T-helper 17 cell (primary cell): ENCODE measurements at places on chromosomes 4 and X.

- no peak for DNase-seq
Observed at GRCh38 chr4:110120506-110120905, 77.9 kb downstream of the ELOVL6 start.

DNA sequence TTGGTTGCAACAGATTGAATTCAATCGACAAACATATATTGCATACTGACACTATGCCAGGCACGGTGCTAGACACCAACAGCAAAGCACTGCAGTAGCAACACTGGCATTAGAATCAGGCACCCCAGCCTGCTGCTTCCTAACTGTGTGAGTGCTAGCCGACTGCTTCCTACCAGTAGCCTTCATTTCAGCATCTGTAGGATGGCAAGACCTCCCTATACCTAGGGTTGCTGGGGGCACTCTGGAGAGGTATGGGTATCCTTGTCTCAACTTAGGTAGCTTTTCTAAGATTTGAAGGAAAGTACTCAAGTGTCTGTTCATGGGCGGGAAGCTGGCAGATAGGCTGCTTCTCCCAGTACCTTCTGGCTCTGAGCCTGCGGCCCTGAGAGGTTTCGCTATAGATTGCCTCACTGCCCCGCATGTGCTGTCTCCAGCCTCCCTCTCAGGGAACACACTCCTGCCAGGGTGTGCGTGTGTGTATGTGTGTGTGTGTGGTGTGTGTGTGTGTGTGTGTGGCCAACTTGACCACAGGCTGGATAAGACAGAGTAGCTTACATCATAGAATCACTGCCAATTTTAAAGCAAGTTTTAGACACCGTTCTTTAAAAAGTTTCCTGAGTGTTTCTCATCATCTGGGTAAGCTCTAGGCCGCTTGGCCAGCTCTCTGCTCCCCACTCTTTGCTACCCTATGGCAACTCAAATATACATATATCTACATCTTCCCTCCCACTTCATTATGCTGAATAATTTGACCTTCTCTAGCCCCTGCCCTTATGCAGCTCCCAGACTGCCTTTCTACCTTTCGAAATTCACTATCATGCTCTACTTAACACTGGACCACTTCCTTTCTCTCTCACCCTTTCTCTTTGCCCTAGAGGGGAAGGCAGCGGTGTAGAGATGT, 97.0 kb upstream of the PJA1 start:
- DNase-seq = no peak

- DNase-seq = no peak
Observed at GRCh38 chrX:25003066-25003849, 12.5 kb downstream of the ARX start.

GRCh38 chrX:1767026-1767425, 152.2 kb downstream of the ASMT start:
- no peak for DNase-seq

- no peak for DNase-seq
Observed at GRCh38 chr4:53228036-53228435, 137.8 kb downstream of the SCFD2 start.

DNA sequence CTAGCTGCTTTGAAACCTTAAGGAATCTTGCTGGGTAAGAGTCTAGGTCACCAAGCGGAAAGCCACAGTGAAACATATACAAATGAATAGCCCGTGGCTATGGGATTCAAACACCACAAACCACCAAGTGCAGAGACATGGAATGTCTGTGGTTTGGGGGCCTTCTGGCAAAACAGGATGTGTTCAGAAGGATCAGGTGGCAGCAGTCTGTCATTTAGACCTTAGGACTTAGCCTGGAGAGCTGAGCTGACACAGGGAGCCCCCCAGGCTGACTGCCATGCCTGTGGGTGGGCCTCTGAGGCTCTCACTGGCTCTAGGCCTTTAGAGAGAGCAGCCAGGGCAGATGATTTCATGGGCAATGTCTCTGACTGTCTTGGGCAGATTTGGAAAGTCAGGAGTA, 225.6 kb downstream of the FBXW7 start:
- no peak for DNase-seq

DNA sequence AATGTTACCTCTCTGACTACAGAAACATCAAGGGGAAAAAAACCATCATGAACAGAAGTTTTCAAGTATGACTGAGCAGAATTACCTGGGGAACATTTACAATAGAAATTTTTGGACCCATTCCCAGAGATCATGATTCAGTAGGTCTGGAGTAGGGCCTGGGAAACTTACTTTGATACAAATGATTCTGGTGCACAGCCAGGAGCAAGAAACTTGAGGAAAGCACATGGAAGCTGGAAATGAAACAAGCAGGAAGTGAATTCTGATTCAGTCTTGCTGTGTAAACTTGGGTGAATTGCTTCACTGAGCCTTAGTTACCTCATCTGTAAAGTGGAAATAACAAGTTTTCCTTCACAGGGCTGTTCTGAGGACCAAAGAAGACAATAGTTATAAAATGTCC, 192.5 kb upstream of the TAPT1 start:
- DNase-seq = no peak

GRCh38 chr4:30768277-30768676, 48.1 kb downstream of the PCDH7 start:
- DNase-seq = no peak

- no peak for DNase-seq
Observed at GRCh38 chr4:148240241-148240640, 202.0 kb downstream of the NR3C2 start.
